ENCODE measurements at places on chromosomes 4 and X.

DNA sequence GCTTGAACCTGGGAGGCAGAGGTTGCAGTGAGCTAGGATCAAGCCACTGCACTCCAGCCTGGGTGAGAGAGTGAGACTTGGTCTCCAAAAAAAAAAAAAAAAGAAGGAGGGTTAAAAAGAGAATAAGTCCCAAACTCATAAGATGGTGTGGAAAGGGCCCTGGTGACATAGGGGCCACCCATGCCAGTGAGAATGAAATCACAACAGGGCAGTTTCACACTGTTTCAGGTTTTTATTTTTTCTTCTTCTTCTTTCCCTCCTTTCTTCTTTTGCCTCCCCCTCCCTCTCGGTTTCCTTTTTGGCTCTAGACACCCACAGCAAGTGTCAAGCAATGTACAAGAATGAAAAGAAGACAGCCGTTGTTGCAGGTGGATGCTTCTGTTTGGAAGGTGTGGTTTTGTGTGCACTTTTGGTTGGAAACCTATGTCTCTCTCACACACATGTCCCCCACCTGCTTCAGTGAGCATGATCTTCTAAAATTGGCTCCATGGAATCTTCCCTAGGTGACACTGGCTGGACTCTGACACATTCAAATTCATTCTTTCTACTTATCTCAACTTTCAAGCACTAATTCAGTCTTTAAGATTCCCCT, 14.4 kb upstream of the TLR8 start:
- DNase-seq = no peak

- DNase-seq = no peak
These were observed 750 bp downstream of the ARMCX5 start for GRCh38 chrX:102599951-102600579.

DNA sequence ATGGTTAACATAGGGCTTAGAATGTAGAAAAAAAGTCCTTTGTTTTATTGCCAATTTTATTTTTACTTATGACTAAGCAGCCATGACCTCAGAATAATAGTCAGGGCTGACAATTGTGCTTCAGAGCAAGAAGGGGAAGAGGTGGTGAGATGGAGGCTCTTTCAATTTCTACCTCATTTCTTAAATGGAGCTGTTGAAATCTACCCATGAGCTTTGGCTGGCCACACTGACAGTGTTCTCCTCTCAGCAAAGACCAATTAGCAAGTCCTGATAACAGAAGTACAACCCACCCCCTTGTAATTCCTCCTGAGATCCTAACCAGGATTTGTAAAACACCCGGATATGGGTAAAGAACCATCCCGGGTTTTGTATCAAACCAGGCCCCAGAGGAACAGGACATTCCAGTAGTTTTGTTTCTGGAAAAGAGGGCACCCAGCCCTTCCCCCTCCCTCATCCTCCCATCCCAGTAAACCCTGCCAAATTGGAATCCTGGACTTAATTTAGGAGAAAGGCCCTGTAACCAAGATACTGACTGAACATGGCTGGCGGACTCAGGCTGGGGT, at the start of gene HEPH:
HEPH (plus strand) TSS at position 399 of the 563 bp plus-strand sequence. CDS start 6,324 bp downstream, outside the sequence.
- peak; percentile 52 for DNase-seq

GRCh38 chr4:11814758-11815157, 386.1 kb upstream of the HS3ST1 start:
- no peak for DNase-seq

DNA sequence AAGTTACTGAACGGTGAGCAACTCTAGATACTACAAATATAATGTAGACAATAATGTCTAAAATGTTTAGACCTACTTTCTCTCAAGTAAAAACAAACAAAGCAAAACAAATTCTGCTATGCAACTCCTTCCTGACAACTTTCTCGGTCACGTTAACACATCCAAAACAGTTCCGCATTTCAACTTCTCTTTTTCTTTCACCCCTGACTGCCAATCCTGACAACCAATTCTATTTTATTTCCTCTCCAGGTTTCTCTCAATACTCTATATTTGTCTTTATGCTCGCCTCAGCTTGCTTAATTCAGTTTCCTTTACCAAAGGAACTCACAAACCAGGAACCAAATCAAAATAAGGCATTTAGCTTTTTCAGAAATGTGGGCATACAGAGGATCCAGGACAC, 513.0 kb downstream of the FSTL5 start:
- no peak for DNase-seq

DNA sequence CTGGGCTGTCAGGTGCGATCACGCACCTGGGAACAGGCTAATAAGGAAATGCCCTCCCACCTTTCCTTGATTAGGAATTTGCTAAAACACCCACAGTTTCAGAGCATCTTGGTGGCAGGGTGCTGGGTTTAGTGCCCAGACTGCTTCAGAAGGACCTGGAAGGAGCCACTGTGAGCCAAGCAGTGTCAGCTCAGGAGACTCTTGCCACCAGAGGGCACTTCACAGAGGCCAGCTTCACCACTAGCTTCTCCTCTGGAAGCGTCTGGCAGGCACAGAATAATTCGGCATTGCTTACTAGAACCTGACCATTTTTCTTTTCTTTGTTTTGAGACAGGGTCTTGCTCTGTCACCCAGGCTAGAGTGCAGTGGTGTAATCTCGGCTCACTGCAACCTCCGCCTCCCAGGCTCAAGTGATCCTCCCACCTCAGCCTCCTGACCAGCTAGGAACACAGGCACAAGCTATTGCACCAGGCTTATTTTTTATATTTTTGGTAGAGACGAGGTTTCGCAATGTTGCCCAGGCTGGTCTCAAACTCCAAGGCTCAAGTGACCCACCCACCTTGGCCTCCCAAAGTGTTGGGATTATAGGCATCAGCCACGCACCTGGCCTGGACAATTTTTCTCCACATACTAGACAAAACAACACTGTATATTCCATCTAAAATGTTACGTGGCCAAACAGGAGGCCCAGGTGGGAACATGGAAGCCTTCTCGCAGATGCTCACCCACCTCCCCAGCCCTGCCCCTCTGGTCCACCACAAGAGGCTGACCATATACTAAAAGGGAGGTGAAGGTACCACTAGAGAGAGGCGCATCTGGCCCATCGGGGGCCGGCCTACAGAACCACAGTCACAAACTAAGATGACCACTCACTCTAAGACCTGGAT, 14.1 kb downstream of the NOP14 start:
- no peak for DNase-seq

DNA sequence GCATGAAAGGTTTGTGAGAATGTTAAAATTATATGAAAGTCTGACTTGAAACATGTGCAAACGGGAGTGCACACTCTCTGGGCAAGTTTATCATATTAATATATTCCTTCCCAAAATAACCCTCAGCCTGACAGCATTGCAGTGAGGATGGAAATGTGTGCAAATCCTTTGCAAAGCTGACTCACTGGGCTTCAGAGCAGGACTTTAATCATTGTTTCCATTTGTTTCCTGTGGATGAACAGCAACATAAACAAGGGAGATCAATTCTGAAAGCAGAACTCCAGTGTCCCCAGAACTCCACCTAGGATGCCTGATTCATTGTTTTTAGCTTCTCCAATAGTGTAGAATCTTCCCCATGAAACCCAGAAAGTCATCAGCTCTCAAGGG, 32.9 kb downstream of the SLC2A9 start:
- DNase-seq = no peak

DNA sequence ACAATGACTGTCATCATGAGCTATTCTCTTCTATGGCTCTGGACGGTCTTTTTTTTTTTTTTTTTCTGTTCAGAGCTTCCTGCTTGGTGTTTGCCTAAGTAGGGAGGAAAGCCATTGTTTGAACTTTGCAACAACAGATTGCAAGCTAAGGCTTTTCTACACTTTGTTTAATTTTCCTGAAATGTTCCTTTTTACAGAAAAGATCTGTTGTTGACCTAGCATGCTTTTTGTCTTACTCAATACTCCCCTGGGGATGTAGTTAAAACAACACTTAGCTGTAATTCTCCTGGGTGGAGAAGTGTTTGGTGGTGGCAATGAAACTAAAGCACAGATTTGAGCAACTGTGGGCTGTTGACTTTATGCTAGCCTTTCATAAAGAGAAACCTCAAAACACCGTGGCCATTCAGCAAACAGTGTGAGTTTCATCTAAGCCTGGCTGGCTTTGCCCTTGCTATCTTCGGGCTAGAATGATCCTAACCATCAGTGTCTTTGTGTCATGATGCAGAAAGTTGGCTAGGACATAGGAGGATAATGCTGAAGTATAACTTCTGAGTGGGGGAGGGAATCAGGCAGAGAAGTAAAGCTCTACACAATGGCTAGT, 110.5 kb downstream of the ANXA3 start:
- DNase-seq = peak; percentile 49

DNA sequence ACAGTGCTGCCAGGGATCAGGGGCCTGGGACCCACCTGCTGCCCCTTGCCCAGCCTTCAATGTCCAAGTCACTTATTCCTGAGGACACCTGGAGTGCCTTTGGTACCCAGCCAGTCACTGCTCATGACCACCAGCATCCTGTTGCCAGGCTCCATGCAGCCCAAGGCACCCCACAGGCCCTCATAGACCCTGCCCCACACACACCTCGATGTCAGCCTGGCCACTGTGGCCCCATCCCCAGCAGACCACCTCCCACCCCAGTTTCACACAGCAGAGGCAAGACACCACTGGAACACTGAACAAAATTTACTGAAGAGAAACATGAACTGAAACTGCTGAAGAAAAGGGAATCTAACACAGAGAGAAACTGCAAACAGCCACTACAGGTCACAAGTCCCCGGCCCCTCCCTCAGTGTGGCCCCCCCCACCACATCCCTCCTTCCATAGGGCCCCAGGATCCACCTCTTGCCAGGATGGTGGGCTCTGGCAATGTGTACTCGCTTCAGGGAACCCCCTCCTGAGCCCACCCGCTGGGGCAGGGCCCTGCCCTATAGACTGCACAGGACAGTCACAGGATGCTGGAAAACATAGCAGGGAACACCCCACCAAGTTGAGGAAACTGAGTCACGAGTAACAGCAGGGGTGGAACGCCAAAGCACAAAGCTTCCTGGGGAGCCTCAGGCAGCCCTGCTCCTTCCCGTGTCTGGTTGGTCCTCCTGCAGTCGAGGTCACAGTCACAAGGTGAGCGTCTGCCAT, 5.2 kb downstream of the PNMA5 start:
- DNase-seq = no peak

- DNase-seq = no peak
These were observed 3.5 kb upstream of the TIMP1 start for GRCh38 chrX:47578692-47579091.

DNA sequence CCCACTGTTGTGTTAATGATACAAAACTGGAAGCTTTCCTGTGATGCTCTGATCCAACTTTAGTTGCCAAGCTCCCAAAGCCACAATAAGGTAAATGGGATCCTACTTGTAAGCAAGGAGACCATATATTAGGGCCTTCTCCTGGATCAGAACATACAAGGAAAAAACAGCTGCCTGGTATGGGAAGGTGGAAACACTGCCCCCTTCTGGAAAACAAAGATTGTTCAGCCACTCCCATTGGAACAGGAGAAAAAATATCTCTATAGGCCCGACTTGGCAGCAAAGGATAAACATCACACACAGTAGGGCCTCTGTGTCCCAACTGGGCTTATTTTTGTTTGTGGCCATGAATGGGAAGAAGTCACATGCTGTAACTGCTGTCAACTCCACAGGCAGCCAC, 166.5 kb downstream of the TBX22 start:
- no peak for DNase-seq

- DNase-seq = no peak
These were observed 22.6 kb downstream of the FGFRL1 start for GRCh38 chr4:1033840-1034551.

- peak; percentile 29 for DNase-seq
These were observed 13.0 kb downstream of the RGS12 start for GRCh38 chr4:3305610-3306371.

DNA sequence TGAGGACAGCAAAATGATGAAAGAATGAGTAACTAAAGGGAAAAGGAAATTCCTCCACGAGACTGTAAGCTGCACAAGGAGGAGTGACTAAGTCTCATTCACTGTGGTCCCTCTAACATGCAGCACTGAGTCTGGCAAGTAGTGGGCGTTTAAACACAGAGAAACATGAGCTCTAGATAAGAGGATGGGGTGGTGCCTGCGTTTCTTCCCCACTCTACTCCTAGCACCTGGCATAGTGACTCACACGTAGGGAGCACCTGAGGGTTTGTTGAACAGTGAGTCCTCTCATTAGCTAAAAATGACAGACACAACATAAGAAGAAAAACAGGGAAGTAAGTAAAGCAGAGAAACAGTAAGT, 105.8 kb upstream of the CBR4 start:
- peak; percentile 55 for DNase-seq

DNA sequence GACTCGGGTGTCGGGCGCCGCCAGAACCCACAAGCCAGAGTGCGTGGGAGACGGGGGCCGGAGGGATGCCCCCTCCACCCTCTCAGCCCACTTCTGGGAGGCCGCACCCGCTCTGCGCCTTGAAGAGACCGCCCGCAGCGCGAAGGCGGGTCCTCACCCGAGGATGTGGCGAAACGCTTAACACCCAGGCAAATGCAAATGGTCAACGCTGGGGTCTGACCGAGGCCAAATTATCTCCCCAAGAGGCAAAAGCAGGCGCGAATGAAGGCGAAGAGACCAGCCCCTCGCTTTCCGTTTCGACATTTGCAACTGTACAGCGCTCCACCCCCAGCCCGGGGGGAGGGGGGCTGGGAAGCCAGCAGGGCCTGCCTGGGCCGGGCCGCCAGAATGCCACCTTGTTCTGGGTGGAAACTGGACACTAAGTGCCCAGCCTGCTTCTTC, 137.7 kb upstream of the ZIC3 start:
- DNase-seq = no peak

- DNase-seq = no peak
These were observed 18.0 kb upstream of the FAM47E start for GRCh38 chr4:76233529-76233928.

GRCh38 chr4:126800575-126801141, 832.1 kb upstream of the INTU start:
- DNase-seq = no peak

DNA sequence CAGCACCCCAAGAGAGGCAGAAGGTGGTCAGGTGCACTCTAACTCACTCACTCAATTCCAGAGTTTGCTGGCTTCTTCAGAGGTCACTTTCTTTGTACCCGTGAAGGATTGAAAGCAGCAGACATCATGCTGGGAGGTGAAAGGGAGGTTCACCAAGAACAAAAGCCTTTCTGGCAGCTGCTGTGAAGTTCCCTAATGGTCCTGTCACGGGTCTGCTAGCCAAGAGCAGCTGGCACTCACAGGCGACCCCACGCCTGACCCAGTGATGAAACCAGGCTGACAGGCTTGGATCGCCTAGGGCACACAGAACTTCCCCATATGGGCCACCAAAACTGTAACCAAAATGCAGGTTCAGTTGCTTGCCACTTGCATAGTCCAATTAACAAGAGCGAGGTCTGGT, 11.8 kb downstream of the NUDT11 start:
- no peak for DNase-seq

GRCh38 chr4:78673337-78673736, 102.8 kb upstream of the BMP2K start:
- DNase-seq = no peak

DNA sequence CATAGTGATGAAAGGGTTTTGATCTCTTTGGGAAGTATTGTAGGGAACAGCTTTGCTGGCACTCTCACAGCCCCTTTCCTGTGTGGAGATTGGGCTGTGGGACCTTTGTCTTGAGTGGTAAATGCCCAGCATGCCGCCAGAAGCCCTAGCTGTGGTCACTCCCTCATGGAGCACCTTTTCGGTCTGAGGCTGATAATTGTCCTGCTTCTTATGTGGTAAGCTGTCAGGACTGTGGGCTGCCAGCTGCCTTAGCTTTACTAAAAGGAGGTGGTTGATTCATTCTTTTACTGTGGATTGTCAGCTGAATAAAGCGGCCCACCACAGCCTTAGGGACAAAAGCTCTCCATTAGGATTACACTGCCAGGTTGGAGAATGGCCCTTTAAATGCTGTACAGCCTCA, 7.1 kb downstream of the PASD1 start:
- DNase-seq = no peak

- DNase-seq = no peak
These were observed 13.3 kb upstream of the TBC1D19 start for GRCh38 chr4:26570596-26570995.

- no peak for DNase-seq
These were observed 782 bp downstream of the PITX2 start for GRCh38 chr4:110621839-110622751.
